ENCODE measurements at places on chromosomes 4 and X.

- no peak for DNase-seq
Observed at GRCh38 chr4:25451676-25452075, 74.6 kb downstream of the ANAPC4 start.

- DNase-seq, result no peak
Observed at GRCh38 chr4:25443851-25444250, 66.8 kb downstream of the ANAPC4 start.

DNA sequence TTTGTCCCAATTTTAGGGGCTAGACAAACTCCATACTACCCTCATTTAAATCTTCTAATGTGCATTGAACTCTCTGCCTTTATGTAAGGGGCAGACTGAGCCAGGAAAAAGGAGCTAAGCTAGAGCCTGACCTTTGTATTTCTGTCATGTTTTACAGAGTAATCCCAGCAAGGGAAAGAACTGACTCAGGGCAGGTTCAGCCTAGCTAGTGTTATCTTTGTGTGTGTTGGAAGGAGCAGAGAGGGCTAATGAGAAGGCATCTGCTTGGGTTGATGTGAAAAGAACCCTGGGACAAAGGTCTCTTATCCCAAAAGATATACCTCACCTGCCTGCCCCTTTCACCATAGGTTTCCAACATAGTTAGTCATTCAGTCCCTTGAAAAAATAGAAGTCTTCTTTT is 31.7 kb downstream of the IGSF1 start:
- DNase-seq, result no peak

GRCh38 chr4:52592287-52592686 is 66.8 kb downstream of the USP46 start:
- DNase-seq, result no peak

- no peak for DNase-seq
Observed at GRCh38 chr4:94363136-94363655, 20.6 kb upstream of the HPGDS start.

GRCh38 chrX:37666516-37666915 is 19.1 kb upstream of the XK start:
- DNase-seq, result no peak

DNA sequence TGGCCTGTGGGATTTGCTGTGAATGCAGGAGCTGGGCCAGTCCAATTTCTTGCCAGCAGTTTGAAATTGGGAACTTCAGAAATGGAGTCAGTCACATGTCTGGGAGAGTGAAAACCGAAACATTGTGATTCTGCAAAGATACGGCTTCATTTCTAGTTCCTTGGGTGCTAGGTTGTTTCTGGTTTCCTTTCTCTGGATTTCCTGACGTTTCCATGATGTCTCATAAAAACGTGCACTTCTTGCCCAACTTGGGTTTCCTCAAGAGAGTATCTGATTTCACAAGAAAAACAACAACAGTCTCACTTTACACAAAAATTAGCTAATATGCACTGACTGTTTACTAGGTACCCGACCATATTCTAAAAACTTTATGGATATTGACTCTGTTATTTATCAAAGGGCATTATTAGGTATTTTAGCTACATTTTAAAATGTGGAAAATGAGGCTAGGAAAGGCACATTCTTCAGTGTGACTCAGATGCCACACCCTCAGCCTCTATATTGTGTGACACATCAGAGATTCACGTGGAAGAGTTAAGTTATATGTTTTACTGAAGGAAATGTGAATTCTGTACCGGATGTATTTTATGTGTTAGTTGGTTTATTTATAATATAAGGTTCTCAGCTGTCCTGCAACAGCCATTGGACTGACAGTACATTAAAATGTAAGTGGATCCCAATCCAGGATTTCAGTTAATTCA is 225.0 kb upstream of the PUDP start:
- DNase-seq, result no peak

DNA sequence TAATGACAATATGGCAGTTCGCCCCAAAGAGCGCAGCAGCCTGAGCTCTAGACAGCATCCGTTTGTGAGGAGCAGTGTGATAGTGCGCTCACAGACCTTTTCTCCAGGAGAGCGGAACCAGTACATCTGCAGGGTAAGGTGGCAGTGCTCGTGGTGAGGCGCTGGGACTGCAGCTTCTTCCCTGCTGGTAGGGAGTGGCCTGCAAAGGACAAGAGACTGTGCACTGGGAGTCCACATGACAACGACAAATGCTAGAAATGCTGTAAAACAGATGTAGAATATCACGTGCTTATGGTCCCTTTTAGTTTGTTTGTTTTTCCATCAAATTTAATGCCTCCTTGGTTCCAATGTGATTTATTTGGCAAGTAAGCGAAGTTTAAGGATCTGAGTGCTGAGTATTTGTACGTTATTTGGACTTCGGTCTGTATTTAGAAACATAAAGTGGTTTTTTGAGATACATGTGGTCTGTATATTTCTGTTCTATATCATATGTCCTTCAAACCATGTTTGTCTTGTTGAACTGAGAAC is 35.8 kb downstream of the CLDN22 start:
- no peak for DNase-seq

DNA sequence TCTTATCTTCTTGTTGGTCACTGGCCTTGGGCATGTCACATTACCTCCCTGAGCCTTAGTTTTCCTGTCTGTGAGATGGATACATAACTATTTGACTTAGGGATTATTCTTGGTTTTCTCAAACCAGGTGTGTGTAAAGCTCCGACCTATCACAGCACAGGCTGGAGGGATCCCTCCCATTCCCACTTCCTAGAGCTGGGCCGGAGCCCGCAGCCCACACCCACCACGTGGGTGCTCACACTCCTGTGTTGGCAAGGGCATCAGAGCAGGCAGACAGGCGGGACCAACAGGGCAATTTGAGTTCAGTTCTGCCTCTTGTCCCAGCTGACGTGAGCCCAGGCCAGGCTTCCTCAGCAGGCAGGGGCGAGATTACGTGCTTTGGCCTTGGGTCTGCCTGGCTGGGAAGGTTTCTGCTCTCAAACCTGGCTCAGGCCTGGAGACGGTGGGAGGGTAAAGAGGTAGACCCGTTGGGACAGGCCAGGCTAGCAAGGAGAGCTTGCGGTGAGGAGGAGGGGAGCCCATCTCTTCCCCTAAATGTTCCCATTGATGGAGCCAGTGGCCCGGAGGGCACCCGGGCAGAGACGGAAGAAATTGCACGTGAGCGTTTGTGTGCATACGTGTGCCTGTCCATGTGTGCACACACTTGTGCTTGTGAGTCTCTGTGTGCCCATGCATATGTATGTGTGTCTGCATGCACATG is 734 bp upstream of the SH3TC1 start:
- DNase-seq, result no peak

GRCh38 chr4:90888571-90888970 is 761.4 kb downstream of the CCSER1 start:
- DNase-seq, result no peak

GRCh38 chr4:27316176-27316575 is 455.5 kb downstream of the STIM2 start:
- DNase-seq, result no peak

- no peak for DNase-seq
Observed at GRCh38 chr4:5374592-5374991, 323.3 kb downstream of the STK32B start.

GRCh38 chrX:68997911-68998310 is 167.3 kb downstream of the PJA1 start:
- DNase-seq, result no peak

GRCh38 chr4:8207314-8207713 is 8.2 kb downstream of the SH3TC1 start:
- no peak for DNase-seq

DNA sequence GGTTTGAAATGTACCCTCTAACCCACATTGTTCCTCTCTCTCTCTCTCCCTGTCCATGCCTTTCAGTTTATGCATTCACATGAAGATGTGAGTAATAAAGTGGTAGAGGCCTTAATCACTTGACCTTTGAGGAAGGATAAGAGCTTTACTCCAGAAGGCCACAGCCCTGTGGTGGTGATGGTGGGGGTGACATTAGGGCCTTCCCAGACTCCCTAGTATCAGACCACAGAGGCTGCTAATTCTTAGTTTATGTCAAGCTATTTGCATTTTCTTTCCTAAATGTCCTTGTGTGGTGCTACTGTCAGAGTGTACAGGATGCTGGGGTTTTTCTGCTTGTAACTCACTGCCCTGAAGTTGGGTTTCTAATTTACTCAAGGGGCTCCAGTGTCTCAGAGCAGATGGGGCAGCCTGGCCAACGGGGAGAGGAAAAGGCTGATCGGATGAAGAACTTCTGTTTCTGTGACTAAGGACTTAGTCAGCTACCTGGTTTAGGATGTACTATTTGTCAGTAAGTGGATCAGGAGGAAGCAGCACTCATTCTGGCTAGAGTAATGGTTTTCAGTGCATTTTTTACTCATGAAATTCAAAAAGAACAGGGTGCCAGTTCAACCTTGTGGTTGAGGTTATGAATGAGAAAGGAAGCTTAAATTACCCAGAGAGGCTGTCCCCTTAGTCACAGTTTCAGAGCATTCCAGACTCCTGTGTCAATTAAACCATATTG is 509.6 kb upstream of the DIPK2B start:
- peak; percentile 11 for DNase-seq

- no peak for DNase-seq
Observed at GRCh38 chr4:53515076-53515475, 76.2 kb downstream of the LNX1 start.

GRCh38 chr4:122218762-122219161 is 66.6 kb downstream of the BLTP1 start:
- no peak for DNase-seq

Data from CD4-positive, alpha-beta T cell treated with Interleukin-2 at 100 ng/mL for 4 hours (primary cell).